ENCODE measurements at places on chromosomes 4 and X.

DNA sequence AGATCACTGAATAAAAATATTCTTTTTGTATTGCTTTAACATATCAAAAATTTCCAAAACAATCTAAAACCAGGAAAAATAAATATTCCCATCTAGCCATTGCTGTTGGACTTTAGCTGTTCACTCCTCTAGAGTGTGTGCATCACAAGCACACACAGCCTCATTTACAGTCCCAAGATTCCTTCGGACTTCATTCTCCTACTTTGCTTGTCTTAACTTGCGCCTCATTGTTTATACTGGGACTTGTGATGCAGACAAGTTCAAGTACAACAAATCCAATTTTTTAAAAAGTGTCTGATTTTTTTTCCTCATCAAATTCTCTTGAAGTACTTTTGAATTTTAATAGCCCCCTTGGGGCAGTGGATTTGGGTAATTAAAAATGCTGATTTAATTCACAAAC, 55.6 kb downstream of the TLL1 start:
- no peak for DNase-seq

DNA sequence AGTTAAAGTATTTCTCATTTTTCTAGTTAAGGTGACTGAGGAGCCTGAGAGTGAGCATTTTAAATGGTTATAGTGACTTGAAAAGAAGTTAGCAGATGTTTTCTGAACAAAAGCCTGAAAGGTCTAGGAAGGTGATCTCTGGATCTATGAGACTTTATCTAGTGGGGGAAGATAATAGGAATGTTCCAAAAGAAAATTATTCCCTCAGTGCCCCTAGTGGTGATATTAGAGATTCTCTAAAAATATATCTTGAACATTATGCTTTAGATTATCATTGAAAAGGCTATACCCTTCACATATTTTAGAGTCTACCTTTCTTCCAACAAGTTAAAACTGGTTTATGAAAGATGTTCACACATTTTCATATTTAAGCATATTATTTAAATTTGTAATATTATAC, 69.0 kb upstream of the SPANXN1 start:
- peak; percentile 0 for DNase-seq

- no peak for DNase-seq
Measured at GRCh38 chr4:17482716-17483115, 29.2 kb downstream of the QDPR start.

GRCh38 chr4:151658959-151659600, 101.7 kb downstream of the GATB start:
- no peak for DNase-seq

DNA sequence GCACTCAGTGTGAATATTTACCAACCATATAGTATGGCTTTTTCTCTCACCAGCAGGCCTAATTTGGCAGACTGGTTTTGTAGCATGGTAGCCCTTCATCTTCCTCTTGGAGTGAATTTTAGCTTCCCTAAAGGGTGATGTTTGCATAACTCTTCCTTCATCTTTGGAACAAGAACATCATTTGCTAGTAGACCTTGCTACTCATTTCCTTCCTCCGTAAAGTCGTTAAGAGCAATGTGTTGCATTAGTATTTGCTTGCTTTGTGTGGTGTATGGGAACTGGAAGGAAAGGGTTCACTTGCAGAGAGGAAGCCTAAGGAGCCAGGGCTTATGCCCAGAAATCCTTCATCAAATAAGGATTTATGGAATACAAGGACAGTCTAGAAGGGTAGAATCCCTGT, 50.2 kb upstream of the PGRMC2 start:
- no peak for DNase-seq

- peak; percentile 28 for DNase-seq
Measured at GRCh38 chr4:113221990-113222389, 172.5 kb downstream of the ANK2 start.

DNA sequence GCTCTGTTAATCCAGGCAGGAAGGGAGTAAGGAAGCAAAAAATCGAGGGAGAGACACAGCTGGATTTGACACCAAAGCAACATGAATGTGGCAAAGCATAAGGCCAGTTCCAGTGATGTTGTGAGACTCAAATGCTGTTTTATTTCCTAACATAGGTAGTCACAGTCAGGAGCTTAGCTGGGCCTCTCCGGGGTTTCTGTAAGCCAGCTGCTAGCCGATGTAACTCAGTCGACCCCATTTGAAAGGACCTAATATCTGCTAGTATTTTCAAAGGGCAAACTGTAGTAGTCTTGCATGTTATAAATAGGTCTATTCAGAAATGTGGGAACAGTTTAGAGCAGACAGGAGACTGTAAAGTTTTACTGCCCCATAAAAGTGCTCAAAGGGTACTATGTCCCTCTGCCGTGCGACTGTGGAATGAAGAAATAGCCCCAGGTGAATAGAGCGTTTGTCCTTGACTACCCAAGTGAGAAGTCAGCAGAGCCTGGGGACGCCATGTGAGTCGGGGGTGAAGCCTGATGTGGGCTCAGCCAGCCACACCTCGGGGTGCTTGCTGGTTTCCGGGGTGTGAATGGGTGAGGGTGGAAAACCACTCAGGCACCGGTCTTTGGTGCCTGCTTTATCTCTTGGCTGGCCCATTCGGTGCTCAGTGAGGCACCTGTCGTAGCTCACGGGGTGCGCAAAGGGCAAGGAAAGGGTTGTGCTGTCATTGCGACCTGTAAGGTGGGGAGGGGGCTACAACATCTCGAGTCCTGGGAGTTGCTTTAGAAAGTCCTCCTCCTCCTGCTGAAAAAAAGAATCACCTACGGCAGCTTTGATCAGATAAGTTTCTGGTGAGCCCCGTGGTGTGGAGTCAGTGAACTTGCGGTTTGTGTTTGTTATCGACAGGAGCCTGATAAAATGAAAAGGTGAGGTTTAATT, 745 bp downstream of the TRIM2 start:
- DNase-seq = no peak

- no peak for DNase-seq
Measured at GRCh38 chr4:24130637-24131036, 240.8 kb upstream of the PPARGC1A start.

DNA sequence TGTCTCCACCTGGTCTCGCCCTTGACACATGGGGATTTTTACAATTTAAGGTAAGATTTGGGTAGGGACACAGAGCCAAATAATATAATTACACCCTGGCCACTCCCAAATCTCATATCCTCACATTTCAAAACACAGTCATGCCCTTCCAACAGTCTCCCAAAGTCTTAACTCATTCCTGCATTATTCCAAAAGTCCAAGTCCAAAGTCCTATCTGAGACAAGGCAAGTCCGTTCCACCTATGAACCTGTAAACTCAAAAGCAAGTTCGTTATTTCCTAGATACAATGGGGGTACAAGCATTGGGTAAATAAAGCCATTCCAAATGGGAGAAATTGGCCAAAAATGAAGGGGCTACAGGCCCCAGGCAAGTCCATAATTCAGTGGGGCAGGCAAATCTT, 380.8 kb downstream of the CXXC4 start:
- no peak for DNase-seq

DNA sequence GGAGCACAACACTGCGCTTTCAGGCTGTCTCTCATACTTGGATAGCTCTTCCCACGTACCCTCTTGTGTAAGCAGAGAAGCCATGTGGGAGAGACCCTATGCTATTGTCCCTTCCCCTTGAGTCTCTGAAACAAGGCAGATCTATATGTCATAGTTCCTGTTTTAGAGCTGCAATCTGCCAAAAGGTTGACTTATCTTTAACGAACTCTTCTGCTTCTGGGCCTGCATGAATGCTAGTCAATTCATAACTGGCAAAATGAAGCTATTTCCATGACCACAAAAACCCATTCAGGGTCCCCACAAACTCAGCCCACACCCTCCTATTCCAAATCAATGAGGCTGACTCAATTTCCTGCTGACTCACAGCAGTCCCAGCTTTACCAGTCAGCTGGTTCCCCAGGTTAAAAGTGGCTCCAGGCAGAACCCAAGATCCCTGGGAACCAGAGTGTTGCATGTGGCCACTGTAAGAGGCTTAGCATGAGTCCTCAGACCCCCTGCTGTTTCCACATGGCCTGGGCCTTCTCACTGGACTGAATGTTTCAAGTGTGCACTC, 25.3 kb upstream of the SOD3 start:
- peak; percentile 55 for DNase-seq

DNA sequence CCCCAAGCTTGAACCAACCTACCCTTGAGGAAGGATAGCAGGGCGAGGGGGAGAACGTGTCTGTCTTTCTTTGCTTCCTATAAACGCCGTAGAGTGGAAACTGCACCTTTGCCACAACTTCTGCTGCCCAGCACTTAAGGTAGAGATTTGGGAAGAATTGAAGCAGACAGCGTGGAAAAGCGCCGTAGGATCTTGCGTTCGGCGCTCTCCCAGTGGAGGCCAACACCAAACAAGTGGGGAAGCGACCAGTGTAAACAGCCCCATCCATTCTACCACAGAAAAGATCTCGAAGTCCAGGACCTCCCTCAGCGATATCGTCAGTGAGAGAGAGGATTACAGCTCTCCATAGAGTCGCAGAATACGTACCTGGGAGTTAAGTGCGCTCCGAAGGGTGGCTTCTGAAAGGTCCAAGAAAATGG, 3.9 kb upstream of the NKX6-1 start:
- no peak for DNase-seq

DNA sequence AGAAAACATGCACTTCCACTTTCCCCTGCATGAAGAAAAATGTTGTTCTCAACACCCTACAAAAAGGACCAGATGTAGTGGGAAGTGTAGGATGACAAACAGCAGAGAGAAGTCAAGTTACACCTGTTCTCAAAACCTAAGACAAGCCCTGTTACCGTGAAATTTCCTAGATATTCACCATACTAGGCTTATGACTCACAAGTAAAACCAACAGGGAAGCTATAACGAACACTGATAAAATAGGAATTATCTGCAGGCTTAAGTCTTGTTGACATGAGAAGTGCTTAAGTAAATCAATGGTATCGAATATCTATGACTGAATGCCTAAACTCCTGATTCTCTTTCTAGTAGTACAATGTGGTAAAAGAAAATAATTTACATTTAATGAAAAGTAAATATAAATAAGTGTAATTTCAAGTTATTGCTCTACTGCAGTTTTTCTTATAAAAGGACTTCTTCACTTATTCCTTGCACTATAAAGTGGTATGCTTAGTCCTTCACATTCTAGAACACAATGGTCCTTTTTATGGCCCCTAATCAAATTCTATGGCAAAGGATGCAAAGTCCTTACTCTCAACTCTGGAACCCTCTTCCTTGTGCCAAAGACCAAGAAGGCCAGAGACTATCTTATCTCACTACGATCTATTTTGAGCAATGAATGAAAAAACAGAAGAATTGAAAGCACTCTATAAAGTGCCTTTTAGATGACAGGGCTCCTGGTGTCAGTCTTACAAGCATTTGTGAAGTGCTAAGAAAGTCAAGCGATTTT, 19.6 kb downstream of the AP1S2 start:
- no peak for DNase-seq

GRCh38 chr4:164461901-164462300, 292.0 kb upstream of the SMIM31 start:
- DNase-seq = no peak

- DNase-seq = no peak
Measured at GRCh38 chrX:47560179-47560933, 649 bp upstream of the ARAF start.

DNA sequence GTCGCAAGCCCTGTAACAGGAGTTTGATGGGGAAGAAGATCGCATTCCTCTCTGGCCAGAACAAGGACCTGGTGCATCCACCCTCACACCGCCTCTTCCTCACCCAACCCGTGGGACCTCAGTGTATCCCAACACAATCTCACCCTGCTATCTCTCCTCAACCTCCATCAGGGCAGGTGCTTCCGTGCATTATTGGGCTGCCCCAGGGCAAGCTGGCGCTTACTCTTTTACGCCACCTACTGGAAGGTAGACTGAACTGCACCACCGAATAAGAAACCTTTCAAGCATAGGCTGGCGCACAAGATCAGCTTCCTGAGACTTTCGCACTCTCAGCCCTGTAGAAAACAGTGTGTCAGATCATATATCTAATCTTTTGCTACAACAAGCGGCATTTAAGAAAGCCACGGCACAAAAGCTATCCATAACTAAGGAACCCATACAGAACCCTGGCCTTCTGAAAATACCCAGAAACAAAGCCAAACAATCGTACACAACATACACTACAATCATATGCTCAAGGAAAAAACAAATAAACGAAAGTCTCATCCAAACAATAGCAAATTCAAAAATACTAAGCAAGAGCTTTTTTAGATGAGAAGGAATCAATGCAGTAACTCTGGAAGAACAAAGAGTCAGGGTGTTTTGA, 209.3 kb downstream of the UGT8 start:
- DNase-seq = peak; percentile 44

GRCh38 chr4:73683456-73683855, 56.9 kb upstream of the CXCL8 start:
- DNase-seq = no peak

GRCh38 chr4:105462576-105462975, 11.3 kb downstream of the PPA2 start:
- DNase-seq = no peak

DNA sequence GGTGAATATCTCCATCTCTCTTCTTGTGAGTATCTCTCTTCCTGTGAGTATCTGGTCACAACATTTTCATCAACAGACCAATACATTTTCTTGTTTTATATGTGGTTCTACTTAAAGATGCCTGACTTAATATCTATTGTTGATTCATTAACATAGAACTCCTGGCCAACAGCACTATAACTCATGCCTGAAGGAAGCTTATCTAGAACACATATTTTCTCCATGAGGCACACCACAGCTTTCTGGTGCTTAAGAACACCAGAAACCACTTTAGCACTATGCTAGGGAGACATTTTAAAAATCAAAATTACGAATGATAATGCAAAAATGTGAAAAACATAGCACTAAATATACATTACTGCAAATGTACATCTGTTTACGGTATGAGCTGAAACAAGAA, 190.4 kb downstream of the GABRB1 start:
- DNase-seq = no peak

DNA sequence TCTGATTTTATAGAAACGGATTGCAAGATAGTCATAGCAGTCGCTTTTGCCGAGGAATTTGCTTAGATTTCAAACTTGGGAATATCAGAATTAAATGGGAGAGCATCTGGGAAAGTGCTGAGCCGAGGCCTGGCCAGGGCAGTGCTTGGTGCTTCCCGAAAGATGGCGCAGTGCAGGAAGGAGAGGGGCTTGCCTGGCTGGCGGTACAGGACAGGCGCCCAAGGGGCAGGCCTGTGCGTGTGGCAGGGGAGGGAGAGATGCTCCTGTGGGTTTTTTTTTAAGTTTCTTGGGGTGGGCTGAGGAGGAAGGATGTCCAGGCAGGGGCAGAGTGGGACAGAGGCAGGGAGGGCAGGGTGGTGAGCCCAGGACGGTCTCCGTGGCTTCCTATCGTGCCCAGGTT, 241.1 kb downstream of the AFAP1 start:
- no peak for DNase-seq

GRCh38 chrX:56130436-56130835, 101.7 kb upstream of the KLF8 start:
- DNase-seq = peak; percentile 16

- DNase-seq = no peak
Measured at GRCh38 chr4:13541176-13541604, 3.1 kb downstream of the NKX3-2 start.

- no peak for DNase-seq
Measured at GRCh38 chr4:8242782-8243560, 26.6 kb upstream of the HTRA3 start.

GRCh38 chrX:1535241-1536041, 1.5 kb downstream of the P2RY8 start:
- DNase-seq = no peak
